ENCODE measurements at places on chromosomes 3 and 15. TPM values are rescaled to one million over a fixed set of nuclear protein-coding genes. Genes with fewer than 3 reads are reported as not detected.

Gene XCR1
- 0.17 TPM for total RNA-seq

Gene TTC23
- total RNA-seq = 42.0 TPM

Gene SLC51A
- total RNA-seq = 26.3 TPM

Gene IL5RA
- total RNA-seq = not detected

DNA sequence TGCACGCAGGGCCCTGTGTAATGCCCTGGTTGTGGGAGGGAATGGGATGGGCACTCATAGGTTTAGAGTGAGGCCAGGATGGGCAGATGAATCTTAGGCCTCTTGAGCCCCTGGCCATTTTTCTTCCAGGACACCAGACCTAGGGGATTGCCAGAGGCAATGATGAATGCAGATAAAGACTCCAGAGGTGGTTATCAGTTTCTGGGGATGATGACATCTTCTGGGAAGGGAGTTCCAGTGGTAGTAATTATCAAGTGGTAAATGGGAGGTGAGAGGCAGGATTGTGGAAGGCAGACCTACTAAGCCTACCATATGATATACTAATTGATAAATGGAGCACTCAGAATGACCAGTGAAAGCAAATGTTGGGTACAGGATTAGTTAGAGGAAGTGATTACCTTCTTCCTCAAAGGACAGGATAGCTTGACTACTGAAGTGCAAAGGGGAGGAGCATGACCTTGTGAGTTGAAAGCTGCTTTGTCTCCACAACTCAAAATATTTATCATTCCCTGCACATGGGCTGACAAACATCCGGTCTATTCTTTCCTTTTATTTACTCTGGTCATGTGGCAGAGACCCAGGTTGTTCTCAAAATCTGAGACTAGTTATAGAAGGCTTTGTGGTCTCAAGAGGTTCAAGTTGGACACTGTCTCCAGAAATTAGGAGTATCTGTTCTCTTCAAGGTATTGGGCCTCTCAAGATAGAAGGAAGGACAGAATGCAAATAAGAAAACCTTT lies 10.2 kb upstream of the MAPK6 start:
- DNase-seq = no peak

- DNase-seq = no peak
Measured at GRCh38 chr3:190180268-190180667, 59.6 kb upstream of the P3H2 start.

Gene IL16
- total RNA-seq = 3.3 TPM

DNA sequence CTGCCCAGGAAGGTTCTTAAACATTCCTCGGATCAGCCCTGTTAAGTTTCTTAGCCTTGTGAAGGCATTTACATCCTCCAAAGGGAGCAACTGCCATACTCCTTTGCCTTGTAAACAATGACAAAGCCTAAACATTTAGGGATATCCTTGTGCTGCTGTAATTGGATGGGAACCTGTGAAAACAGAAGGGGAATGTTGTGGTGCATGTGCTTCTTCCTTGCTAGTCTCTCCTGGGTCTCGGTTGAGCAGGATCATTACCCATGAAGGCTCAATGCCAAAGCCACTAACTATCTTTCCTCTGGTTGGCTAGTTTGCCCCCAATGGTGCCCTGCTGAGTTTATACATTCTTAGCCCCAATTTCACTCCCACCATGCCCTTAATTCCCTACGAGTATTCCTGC lies 17.3 kb downstream of the CHRNA3 start:
- no peak for DNase-seq

DNA sequence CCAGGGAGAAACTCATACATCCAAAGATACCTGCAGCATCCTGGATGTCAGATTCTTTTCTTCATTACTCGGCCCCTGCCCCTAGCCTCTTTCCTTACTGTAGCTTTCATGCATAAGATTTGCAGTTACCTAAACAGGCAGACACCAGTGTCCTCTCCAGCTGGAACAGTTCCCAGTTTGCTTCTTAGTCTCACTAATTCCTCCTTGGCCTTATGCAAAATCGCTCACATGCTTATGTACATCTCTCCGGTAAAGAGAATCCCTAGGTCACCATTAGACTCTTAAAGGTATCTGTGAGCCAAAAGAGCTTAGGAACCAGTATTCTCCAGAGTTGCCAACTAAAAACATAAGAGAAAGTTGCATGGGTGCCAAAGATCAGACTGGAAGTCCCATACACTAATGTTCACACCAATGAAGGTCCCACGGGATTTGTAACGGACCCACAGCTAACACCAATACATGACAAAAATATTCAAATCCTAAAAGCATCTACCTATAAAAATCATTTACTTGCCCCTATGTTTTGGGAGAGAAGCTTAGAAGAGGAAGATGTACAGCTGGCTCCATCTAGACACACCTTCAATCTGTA lies 66.6 kb downstream of the CBLB start:
- no peak for DNase-seq

DNA sequence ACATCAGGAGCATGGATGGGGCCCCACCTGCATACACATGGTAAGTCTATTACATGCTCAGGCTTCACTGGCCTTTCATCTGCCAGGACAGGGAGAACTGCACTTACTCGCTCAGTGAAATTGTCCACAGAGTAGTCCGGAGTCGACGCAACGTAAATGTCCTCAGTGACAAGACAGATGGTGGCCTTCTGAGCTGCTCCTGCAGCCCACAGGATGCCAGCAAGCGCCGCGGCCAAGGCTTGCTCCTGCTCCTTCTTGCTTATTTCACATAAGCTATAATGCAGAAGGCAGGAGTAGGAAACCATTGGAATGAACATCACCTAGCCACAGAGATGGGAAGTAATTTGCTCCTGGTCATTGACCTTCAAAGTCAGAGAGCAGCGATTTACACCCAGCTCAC lies 14.4 kb downstream of the MINDY4B start:
- no peak for DNase-seq

GRCh38 chr3:23442598-23443383 lies 239.7 kb downstream of the UBE2E2 start:
- no peak for DNase-seq

GRCh38 chr3:133573054-133573628 lies 345 bp upstream of the CDV3 start:
- DNase-seq = peak; percentile 100

Gene TNFSF10
- total RNA-seq = 198 TPM

Gene GALNT15
- 10.5 TPM for total RNA-seq

- DNase-seq = no peak
Measured at GRCh38 chr15:34789326-34789725, 6.0 kb downstream of the ACTC1 start.

Gene MST1
- total RNA-seq = 60.1 TPM

DNA sequence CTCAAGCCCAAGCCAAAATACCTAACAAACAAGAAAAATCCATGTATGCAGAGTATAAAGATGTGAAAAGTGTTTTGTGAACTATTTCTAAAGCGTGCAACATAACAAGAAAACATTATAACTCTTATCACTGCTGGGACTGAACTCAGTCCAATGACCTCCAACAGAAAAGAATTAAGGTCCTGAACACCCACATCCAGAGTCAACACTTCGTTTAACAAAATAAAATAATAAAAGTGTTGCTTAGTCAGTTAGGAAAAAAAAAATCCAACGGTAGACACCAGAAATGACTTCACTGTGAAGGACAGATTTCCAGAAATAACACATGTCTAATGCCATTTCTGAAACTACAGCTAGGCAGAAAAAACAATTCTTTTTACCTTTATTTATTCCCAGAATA lies 28.0 kb downstream of the MB21D2 start:
- no peak for DNase-seq

Gene PTX3
- 5.2 TPM for total RNA-seq

GRCh38 chr3:67171841-67172240 lies 173.7 kb downstream of the KBTBD8 start:
- no peak for DNase-seq

DNA sequence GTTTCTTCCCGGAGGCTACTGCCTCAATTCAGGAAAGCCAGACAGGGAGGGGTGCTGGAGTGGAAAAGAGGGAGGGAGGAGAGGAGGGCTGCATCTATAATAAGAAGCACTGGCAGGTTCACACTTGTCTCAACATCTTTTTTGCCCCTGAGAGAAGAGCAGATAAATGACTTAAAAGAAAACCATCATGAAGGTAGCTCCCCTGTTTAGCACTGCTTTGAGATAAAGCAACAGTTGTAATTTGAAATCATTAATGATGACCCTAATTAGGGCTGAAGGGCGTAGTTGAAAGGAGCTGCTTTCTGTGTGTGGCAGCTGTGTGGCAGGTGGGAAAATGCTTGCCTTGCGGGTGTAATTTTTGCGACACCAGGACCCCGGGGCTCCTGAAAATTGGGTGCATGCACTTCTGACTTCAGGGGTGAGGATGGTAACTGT lies 222.8 kb upstream of the IL12A start:
- DNase-seq = no peak

DNA sequence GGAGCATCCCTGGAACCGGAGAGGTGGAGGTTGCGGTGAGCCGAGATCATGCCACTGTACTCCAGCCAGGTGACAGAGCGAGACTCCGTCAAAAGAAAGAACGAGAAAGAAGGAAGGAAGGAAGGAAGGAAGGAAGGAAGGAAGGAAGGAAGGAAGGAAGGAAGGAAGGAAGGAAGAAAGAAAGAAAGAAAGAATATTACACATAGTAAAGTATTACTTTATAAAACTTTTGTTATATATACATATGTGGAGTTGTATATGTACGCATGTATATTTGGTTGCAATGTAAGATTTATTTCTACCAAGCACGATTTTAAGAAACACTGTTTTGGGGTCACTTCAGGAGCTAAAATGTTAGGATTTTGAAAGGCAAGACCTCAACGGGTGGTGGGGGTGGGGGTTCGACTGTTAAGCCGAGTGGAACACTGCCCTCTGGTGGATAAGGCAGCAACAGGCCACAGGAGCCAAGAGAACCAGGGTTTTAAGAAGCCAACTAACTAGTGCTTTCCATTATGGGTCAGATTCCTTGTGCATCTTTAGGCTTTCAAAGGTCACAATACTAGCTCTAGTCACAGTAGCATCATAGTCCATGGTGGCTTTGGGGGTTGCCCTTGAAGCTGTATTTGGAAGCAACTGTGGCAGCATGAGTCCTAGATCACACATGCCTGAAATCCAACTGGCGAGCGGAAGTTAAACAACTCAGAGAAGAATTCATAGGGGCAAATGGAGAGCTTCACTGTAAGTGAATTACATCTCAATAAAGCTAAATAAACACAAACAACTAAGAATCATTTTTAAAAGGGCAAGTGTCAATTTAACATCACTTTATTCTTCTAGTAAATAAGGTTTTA lies 22.5 kb downstream of the GLB1 start:
- peak; percentile 41 for DNase-seq

GRCh38 chr15:98866511-98866910 lies 141.1 kb downstream of the PGPEP1L start:
- peak; percentile 78 for DNase-seq

Gene PLEKHO2
- total RNA-seq = 31.3 TPM

Gene CAMK2N2
- total RNA-seq = 6.9 TPM

Gene SLC25A20
- 37.4 TPM for total RNA-seq

GRCh38 chr3:14405360-14406238 lies 3.2 kb downstream of the SLC6A6 start:
- DNase-seq = peak; percentile 60

DNA sequence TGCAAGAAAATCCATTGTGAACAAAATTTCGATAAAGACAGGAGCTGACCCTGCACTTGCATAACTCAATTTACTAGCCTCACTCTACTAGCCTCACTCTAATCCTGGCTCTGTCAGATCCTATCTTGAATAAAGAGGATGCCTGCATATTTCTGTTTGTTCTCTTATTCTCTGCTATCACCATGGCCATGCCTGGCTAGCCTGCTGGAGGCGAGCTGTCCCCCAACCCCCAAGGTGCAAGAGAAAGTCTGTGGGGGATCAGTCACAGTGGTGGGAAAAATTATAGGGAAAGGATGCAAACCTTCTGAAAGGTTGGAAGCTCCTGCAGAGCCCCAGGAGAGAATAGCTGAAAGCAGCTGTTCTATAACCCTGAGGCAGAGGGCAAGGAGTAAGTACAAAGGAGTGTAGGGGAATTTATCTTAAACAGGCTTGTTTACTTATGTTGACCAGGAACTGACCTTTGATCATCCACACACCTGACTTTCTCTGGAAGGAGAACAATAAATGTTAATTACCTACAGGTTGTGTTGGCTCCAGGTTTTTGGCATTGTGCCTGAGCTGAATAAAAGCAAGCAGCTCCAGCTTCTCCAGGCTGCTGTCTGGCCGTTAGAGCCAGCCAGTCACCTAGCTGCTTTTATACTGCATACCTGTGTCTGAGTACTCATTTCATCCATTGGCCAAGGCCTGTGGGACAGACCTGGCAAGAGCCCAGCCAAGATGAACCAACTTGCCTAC lies 137.7 kb upstream of the RASGRP1 start:
- no peak for DNase-seq

DNA sequence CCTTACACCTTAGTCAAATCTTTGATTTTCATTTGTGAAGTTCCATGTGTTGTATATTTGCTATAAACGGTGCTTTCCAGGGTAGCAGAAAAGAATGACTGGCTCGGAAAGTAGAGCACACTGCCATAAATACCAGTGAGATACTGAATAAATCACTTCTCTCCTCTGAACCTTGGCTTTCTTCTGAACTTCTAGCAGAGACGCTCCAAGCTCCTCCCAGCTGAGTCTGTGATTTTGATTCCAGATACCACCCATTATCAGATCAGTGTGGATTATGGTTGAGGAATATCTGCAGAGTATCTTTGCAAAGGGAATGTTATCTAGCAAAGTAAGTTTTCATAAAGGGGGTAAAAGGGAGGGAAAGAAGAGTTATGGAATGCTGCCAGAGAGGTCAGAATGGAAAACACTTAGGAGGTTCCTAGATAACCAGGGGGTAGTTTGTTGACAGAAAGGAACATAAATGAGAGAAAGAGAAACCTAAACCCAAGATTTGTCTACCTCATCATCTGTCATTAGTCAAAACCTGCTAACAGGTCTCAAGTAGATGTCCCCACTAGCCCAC lies 98.5 kb upstream of the PSMD6 start:
- DNase-seq = no peak

GRCh38 chr3:45760878-45761711 lies 35.2 kb downstream of the SLC6A20 start:
- peak; percentile 73 for DNase-seq

- no peak for DNase-seq
Measured at GRCh38 chr3:99683465-99683864, 45.1 kb downstream of the COL8A1 start.

- no peak for DNase-seq
Measured at GRCh38 chr3:62566022-62566557, 192.7 kb upstream of the FEZF2 start.

DNA sequence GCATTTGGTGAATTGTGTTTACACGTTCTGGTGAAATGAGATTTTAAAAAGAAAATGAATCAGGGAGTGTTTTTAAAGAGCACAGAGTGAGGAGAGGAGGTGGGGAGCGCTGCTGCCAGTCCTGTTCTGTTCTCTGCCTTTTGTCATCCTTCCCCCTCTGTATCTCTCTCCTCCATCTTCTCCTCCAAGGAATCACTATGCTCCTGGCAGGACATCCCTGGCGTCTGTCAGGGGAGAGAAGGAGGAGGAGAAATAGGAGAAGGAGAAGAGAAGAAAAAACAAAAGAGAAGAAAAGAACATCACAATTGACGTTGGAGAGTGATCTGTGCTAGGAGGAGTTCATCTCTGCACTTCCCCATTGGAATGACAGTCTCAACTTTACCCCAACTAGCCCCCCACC lies 627.6 kb upstream of the TBL1XR1 start:
- DNase-seq = no peak

DNA sequence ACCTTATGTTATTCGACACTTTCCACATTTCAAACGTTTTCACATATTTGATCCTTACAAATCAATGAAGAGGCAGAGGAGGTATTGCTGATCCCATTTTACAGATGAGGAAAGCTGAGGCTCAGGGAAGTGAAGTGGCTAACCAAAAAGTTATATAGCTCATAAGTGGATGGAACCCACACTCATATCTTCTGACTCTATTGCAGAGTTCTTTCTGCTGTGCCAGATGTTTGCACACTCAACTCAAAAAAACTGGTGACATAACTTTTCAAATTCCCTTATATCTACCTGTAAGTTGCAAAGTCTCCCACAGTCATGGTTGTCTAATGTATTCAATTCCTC lies 84.0 kb upstream of the SETMAR start:
- no peak for DNase-seq

All from adrenal gland (tissue), 19 donors.